ENCODE measurements at places on chromosomes 4 and X. TPM values are rescaled to one million over a fixed set of nuclear protein-coding genes. Genes with fewer than 3 reads are reported as not detected.

HELT gene
- total RNA-seq, result 0.49 TPM

FRMPD3 gene
- total RNA-seq, result 0.17 TPM

GABRE gene
- total RNA-seq, result 45.3 TPM

SSX3 gene
- not detected for total RNA-seq

CCDC158 gene
- 0.64 TPM for total RNA-seq

HSD17B13 gene
- total RNA-seq, result 1.7 TPM

FABP2 gene
- total RNA-seq, result not detected

CABS1 gene
- not detected for total RNA-seq

SCOC gene
- 45.4 TPM for total RNA-seq
